Daoy (cell line): ENCODE measurements at places on chromosomes 1 and 21.

- no peak for DNase-seq
Measured at GRCh38 chr21:44994695-44995342, 55.0 kb downstream of the SLX9 start.

- no peak for DNase-seq
Measured at GRCh38 chr21:25512095-25513081, 94.9 kb downstream of the MRPL39 start.

DNA sequence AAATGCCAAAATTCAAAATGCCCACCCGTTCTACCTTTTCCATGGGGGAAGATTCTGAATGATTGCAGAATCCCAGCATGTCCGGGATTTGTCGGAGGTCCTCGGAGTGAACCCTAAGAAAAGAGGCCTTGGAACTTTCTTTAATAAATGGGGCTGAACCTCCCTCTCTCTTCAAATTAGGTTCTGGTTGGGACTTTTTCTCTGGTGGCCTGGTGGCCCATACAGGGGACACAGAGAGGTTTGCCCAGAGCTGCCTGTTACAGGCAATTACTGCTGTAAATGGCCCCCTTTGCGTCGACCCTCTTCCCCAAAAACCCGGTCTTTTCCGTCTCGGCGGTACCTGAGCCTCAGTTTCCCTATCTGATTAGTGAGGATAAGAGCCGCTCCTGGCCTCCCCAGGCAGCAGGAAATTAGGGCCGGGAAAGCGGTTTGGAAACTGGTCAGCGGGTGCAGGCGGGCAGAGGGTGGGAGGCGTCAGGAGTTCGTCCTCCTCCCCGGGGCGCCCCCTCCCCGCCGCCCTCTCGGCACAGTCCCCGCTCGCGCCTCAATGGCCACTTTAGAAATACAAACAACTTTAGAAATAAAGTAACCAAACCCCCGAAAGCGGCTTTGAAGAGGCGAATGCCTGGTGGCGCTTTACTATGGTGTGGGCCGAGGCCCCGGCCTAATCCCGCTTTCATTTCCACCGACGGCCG lies 15.6 kb downstream of the PAX7 start:
- peak; percentile 23 for DNase-seq

- peak; percentile 13 for DNase-seq
Measured at GRCh38 chr1:61301824-61302657, 219.7 kb downstream of the NFIA start.

GRCh38 chr1:236907205-236907604 lies 97.0 kb downstream of the MT1HL1 start:
- DNase-seq, result no peak

- DNase-seq, result no peak
Measured at GRCh38 chr1:10538646-10539355, 64.1 kb downstream of the PEX14 start.

GRCh38 chr1:235366286-235366685 lies 941 bp upstream of the TBCE start:
- DNase-seq, result no peak
